Nucleus accumbens (tissue), 56 donors: ENCODE measurements at places on chromosomes 1 and 21.

- DNase-seq, result no peak
These were observed 52.5 kb downstream of the MAN1C1 start for GRCh38 chr1:25668931-25669573.

DNA sequence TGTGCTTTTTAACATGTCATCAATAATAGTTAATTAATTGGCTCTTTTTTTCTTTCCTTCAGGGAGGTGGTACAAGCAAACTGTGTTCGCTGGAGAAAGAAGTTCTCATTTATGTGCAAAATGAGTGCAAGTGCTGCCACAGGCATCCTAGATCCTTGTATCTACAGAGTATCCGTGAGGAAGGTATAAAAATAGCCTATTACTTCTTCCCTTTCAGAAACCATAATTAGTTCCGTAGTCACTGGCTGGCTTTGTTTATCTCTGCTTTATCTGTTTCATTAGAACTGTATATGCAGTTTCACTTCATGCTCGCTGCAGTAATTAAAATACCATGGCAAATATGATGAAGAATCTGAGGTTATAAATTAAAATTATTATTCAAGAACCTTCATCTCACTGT lies 40.6 kb downstream of the EEIG2 start:
- no peak for DNase-seq

DNA sequence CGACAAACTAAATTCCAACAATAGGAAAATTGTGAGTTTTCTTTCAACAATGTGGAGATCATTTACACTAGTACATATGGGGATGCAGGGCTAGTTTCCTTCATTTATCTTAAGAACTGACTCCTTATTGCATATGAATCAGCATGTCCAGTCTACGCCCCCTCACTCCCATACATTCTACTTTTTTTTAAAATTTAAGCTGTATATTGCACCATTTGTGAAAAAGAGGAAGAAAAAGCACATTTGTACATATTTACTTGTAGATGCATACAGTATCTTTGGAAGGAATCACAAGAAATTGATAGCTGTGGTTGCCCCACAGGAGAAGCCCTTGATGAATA lies 15.9 kb downstream of the VPS26C start:
- no peak for DNase-seq

GRCh38 chr1:197981561-197981960 lies 64.4 kb downstream of the LHX9 start:
- no peak for DNase-seq

DNA sequence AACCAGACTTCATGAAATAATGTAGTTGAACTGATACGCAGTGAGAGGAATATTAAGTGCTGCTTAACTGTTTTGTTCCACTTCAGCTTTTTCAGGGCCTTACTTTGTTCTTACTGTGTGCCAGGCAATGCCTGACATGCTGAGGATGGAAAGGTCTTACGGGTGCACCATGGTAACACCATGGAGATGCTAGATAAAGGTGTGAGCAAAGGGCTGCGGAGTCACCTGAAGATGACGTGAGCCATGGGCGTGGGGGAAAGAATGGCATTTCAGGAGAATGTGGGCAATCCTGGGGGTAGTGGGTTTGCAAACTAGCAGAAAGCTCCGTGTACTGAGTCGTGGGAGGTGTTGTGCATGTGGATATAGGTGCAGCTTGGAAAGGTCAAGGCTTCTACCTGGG lies 27.3 kb downstream of the MAN1C1 start:
- DNase-seq, result peak; percentile 48

GRCh38 chr1:205451202-205451601 lies 4.6 kb downstream of the BLACAT1 start:
- DNase-seq, result no peak

DNA sequence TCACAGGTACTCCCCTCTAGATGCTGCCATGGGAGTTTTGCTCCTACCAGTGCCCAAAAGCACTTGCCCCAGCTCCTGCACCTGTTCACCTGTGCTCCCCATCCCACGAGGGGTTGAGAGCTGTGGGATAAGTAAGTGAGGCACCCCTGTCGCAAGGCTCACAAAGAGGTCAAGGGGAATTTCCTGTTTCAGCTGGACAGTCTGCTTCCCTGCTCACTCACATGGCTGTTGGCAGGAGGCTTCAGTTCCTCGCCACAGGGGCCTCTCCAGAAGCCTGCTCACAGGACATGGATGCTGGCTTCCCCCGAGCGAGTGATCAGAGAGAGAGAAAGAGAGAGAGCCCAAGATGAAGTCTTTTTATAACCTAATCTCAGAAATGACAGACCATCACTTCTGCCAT lies 8.7 kb upstream of the NCMAP start:
- no peak for DNase-seq

DNA sequence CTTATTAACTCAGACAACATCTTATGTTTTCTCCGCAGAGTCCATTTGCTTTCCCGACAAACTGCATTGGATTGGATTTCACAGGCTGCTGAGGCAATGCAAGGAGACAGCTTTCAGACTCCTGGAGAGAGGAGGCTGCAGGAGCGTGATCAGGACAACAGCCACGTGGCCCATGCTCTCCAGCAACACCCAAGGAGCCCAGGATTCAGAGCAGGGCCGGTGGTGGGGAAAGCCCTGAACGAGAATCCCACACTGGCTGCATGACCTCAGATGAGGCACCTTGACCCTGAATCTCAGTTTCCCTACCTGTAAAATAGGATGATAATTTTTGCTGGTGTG lies 78.3 kb upstream of the NFASC start:
- no peak for DNase-seq

- no peak for DNase-seq
These were observed 408.8 kb downstream of the MATN1 start for GRCh38 chr1:30314591-30314990.

DNA sequence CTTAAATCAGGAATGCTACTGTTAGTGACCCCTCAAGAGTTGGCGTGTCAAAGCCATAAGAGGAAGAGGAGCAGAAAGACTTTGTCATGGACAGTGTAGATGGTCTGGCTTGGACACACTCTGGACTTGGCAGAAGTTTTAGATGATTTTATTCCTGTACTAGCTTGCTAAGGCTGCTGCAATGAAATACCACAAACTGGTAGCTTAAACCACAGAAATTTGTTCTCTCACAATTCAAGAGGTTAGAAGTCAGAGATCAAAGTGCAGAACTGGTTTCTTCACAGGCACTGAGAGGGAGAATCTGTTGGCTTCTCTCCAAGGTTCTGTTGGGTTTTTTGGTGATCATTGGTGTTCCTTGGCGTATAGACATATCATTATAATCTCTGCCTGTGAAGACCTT lies 869.8 kb upstream of the B3GALT2 start:
- no peak for DNase-seq

DNA sequence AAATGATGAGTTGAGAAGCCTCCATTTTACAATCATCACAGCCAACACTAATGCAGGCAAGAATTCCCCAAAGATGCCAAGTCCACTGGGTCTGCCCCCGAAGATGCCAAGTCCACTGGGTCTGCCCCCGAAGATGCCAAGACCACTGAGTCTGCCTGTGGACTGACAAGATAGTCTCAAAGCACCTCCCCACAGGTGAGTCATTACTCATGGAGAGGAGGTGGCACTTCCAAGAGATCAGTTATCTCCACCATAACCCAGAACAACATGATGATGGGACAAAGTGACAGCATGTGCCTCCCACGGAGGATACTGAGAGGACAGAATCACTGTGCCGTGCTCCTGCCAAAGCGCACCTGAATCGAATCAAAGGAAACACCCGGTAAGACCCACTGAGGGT lies 4.8 kb downstream of the PTTG1IP start:
- DNase-seq, result no peak

DNA sequence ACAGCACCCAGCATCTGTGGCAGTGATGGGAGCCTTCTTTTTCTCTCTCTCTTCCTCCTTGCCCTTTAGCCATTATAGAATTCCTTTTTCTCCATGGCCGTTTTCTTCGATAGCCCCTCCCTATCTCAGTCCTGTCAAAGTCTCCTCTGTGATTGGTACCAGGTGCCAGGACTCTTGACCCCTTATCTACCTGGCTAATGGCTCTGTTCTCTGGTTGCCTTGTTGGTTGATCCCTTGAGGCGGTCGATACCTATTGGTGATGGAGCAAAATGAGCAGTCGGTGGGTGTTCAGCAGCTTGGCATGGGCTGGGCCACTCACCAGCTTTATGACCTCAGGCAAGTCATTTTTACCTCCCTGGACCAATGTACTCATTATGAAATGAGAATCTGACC lies 2.0 kb downstream of the ATF3 start:
- no peak for DNase-seq

- peak; percentile 65 for DNase-seq
These were observed at the start of gene AGRN for GRCh38 chr1:1020000-1020404. Gene AGRN (plus strand): TSS chr1:1020120. CDS start chr1:1020173, 53 bp downstream.

- no peak for DNase-seq
These were observed 64.9 kb upstream of the LMO4 start for GRCh38 chr1:87263785-87264184.

GRCh38 chr1:199510314-199510713 lies 517.2 kb upstream of the NR5A2 start:
- no peak for DNase-seq

GRCh38 chr1:115429884-115430283 lies 91.8 kb upstream of the NGF start:
- no peak for DNase-seq

- no peak for DNase-seq
These were observed 18.0 kb upstream of the GRHL3 start for GRCh38 chr1:24300971-24301784.

DNA sequence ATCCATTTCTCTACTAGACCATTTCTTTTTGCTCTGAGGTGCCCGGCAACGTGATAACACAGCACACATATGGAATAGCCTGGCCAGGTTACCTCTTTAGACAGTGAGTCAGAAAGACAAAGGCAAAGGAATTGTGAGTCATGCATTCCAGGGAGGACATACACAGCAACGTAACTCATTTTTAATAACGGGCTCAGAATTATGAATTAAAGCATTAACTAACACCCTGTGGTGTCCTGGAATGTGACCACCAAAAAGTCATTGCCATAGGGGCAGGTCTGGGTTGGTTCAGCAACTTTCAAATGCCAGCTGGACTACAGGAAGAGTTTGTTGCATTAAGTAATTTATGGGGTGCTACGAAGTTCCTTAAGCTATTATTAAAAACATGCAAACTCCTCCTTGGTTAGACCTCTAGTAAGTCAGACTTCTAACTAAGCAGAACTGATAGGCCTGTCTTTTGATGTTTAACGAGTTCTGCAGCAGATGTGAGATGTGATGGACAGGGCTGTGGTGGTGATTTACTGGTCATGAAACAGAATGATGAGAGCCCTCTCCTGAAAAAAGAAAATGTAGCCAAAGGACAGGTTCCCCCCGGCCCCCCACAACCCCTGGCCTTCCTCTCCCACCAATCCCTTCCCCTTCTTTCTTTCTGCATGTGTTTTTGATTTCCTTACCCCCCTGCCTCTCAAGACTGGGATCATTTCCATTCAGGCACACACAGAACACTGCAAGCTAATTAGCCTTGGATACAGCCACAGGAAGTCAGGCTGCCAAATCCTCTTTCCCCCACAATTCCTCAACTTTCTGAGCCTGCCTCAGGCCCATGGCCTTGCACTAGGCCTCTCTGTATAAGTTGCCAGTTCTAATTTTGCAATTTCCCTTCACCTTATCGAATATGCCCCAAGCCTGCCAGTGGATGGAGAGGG lies 88.9 kb upstream of the HAO2 start:
- no peak for DNase-seq

- DNase-seq, result no peak
These were observed 189.1 kb upstream of the POU3F1 start for GRCh38 chr1:38235705-38236104.

DNA sequence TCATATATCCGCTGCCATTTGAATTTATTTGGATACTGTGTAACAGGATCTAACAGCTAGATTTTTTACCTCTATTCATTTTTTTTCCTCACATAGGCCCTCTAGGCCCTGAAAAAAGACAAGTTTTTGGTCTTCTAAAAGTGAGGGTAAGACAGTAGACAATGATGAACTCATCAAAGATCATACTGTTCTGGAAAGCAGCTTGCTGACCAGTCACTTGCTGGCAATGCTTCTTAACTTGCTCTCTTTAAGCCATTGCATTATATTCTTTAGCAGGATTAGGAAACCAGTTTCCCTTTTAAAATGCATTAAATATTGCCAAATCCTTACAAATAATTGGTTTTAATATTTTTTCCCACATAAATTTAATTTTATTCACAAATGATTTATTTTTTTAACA lies 65.5 kb downstream of the SYT14 start:
- DNase-seq, result no peak

DNA sequence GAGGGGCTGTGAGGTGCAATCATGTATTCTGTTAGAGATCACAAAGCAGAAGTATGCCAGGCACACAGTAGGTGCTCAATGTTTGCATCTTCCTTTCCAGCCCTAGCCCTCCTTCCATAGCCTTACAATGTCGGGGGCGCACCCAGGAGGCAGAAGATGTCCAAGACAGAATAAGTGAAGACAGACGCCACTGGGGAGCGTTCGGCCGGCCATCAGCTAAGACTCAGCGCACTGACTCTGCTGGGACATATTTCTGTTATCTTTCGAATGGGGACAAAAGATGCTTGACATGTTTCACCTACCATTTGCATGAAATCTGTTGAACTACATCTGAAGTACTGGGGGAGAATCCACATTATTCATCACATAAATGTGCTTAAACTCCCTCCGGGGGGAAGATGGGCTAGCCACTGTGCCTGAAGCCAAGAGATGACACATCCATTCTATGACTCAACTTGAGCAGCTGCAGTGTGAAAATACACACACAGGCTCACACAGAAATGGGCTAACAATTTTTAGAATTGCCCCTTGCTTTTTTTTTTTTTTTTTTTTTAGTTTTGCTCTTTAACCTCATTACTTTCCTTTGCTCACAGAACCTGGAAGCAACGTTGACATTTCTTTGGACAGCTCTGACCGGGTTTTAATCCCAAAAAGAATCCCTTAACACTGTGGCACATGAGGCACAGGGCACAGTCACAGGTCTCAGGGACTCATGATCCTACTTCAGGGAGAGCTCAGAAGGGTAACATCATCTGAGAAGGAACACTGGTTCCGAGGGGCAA lies 7.9 kb downstream of the TIAM1 start:
- peak; percentile 42 for DNase-seq

GRCh38 chr21:31526040-31526439 lies 133.5 kb upstream of the SOD1 start:
- DNase-seq, result no peak

- DNase-seq, result no peak
These were observed 36.3 kb downstream of the TMEM51 start for GRCh38 chr1:15189692-15190370.

- DNase-seq, result no peak
These were observed 77.0 kb downstream of the CAMK2N1 start for GRCh38 chr1:20409012-20409411.

- DNase-seq, result no peak
These were observed 95.5 kb upstream of the CD34 start for GRCh38 chr1:208006258-208006920.

GRCh38 chr1:210123924-210124589 lies 108.5 kb upstream of the SERTAD4 start:
- no peak for DNase-seq
